ENCODE measurements at places on chromosomes 12 and 14.
A peak's percentile ranks its signal among the peaks of the same experiment; 100 is the strongest.

DNA sequence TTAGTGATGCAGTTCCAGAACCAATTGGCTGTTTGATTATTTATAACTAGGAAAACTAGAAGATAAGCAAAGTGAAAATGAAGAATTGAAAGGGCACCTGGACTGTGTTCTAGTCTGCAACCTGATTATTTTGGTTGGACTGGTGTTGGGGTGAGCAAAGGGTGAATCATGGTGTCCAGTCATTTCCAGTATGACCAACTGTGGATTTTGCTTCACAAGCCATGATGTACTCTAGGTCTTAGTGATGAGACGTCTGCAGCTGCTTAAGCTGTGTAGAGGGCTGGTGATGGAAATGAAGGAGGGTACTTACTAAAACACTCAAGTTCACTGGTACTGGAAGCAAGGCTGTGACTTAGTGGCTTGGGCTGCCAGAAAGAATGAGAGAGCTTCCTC is 193.2 kb upstream of the FRMD6 start:
- DNase-seq: no peak

DNA sequence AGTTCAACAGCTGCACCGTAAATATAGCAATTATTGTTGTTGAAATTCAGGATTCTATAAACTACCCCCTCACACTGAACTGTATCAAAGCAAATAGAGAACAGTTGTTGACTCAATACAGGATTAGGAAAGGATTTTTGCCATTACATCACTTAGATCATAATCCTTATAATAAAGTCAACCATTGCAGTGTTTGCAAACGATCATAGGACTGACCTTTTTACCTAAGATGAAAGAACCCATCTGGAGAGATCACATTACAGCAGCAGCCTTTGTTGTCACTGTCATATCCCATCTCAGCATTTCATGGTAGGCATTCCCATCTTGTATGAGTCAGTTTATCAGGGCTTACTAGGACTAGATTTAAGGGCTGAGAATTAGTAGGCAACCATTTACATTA is 96.1 kb downstream of the IPO8 start:
- no peak for DNase-seq

- DNase-seq: no peak
Measured at GRCh38 chr12:49301760-49302159, 6.8 kb downstream of the PRPH start.

DNA sequence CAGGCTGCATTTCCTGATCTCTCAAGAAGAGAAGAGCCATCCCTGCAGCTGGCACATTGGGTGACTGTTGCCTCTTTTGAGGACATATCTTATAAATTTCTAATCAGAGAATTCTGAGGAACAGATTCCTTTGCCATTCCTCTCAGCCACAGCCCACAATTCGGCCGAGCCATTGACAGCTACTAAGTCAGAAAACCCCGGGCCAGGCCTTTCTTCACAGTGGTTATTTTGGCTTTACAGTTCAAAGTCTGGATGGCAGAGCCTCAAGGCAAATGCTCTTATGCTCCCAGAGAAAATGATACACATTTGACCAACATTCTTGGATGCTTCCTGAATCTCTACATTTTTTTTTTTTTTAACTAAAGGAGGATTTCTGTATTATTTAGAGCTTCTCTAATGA is 138.4 kb upstream of the FRMD6 start:
- DNase-seq: no peak

DNA sequence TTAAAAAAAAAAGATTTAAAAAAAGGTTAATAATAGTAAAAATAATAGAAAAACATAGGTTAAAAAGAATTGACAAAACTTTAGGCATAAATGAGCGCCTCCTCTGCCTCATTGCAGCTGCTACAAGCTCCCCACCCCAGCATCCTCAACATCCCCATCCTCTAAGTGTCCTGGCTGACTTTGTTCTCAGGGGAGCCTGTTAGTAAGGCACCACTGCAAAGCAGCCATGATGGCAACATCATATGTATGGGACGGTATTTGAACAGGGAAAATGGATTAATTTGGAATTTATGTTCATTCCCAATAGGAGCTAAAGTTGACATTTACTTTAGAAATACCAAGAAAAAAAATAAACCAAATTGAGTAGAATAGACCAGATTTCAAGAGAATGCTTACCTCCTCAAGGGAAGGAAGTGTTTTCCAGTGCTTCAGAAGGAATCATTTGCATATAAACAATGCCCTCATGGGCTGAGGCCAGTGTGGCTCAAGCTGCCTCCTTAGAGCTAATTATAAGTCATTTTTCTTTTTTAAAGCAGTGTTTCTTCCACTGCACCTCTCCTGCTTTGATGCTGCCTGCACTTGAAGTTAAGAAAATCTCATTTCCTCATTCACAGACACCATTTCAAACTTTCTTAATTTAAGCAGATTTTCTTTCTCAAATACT is 59.6 kb downstream of the DACT1 start:
- DNase-seq: no peak

- DNase-seq: no peak
Measured at GRCh38 chr12:2177751-2178150, 125.0 kb downstream of the CACNA1C start.

DNA sequence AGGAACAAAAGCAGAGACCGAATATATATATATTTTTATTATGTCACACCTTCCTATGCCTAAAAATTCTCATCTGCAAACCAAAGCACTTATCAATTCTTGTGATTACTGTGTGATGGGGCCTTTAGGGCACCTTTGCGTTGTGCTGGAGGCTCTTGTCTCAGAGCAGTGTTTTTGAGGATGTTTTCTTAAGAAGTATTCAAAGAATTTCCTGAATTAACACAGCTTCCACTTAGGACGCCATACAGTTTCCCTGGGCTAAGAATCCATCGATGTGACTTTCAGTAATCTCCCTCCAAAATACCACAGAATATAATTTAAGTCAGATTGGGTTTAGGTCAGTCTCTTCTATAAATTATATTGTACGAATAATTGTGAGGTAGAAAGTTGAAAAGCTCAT is 22.0 kb upstream of the HIF1A start:
- DNase-seq: no peak

GRCh38 chr12:130860311-130860710 is 11.6 kb upstream of the RAN start:
- DNase-seq: no peak

GRCh38 chr12:6788972-6789924 is at the start of gene CD4:
CD4 (plus strand) TSS chr12:6789528; CDS start chr12:6800139, 10,611 bp downstream.
- DNase-seq: peak; percentile 68

- no peak for DNase-seq
Measured at GRCh38 chr14:105416671-105417070, 3.0 kb upstream of the MTA1 start.

DNA sequence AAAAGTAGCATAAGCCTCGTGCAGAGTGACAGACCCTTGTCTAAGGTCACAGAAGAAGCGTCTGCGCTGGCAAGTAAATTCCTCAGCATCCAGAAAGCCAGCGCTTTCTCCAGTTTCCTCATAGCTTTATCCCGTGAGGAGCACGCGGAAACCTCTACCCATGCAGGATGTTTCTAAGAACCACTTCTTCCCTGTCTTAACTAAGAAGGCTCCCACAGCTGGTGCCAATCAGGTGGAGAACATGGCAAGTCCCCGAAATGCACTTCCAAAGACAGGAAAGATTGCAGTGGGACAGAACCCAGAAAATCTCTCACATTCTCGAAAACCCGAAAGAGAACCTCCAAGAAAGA is 968 bp upstream of the ARID4A start:
- no peak for DNase-seq

DNA sequence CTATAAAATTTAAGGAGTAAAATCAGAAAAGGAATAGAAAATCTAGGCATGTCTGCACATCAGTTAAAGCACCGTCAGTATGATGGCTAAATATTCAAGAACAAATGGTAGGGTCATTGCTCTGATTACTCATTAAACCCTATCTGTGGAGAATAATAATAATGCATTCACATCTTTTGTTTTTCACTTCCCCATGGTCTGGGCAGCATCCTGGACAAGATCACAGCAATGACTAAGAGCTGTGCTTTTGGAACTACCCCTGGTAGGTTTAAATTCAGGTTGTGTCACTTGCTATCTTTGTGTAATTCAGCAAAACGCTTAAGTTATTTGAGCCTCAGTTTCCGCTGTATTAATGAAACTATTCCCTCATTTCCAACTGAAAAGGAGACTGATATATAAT is 33.1 kb downstream of the C12orf42 start:
- DNase-seq: no peak

- peak; percentile 71 for DNase-seq
Measured at GRCh38 chr12:49296034-49296835, 1.3 kb downstream of the PRPH start.

GRCh38 chr12:10554228-10554755 is 48.6 kb downstream of the EIF2S3B start:
- no peak for DNase-seq

- no peak for DNase-seq
Measured at GRCh38 chr12:14751986-14752385, 51.3 kb downstream of the WBP11 start.

- DNase-seq: no peak
Measured at GRCh38 chr14:80535171-80535570, 323.9 kb upstream of the DIO2 start.

DNA sequence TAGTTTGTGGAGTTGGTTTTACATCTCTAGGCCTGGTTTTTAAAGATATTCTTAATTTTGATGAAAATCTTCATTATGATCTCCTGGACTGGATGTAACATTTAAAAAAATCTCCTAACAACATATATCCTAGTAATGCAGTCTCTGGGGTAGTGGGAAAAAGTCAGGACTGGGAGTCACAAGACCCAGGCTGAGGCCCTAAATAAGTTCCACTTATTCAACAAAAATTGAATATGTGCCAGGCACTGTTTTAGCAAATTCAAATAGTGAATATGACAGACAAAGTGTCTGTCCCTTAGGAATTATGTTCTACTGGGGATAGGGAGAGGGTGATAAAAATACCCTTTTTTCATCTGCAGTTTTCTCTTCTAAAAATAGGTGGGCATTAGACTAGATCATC is 248.4 kb downstream of the PAWR start:
- DNase-seq: no peak

DNA sequence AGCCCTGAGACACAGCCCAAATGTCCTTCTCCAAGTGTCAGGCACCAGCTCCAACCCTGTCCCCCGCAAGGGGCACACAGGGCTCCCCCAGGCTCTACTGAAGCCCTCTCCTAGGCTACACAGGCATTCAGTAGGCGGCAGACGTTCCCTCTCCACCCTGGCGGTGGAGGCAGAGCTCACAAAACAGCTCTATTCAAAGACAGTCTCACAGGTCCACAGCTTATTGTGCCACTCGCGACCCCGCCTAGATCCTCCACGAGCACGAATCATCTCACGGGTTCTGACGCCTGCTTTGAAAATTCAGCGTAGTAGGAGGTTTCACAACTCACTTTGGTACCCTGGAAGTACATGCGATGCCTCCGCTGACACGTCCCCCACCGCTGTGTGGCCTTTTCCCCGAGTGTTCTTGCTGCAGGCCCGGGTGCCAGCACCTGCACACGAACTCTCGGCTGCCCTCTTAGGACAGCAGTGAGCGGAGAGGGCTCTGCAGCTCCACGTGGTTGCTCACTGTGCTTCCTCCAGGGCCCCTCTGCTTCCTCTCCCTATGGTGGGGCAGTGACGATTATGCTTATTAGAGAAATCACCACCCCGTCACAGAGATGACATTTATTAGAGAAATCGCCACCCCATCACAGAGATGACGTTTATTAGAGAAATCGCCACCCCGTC is 78.5 kb downstream of the ADGRD1 start:
- DNase-seq: no peak

DNA sequence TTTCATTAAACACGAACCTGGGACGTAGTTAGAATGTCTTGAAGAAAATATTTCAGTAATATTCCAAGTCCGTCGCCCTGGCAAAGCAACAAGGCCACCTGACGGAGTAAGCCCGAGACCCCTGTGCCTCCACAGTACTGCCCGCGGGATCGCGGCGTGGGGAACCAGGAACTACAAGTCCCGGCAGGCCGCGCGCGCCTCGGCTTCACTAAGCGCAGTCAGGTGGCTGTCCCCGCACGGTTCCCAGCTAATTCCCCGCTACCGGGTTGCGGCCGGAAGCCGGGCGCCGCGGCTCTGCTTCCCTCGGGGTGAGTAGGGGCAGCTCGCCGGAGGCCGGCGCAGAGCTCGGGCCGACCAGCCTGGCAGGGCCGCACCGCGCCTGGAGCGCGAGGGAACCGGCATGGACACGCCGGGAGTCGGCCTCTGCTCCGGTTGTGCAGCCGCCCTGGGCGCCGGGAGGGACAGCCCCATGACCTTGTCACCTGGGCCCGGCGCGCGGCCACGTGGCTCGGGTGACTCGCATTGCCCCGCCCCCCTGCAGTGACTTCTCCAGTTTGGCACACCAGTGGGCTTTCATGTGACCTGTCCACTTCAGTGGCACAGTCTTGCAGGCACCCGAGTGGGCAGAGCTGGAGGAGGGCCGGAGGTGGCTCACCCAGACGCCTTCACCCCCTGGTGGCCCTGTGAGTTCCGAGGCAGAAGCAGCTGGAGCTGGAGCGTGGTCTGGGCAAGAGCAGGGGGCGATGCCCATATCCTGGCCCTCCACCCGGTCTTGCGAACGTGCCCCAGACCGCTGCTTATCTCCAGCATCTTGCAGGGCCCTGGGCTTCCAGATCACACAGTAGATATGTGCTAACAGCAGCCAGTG is at the start of gene ADCK1:
Gene ADCK1, plus strand, starts transcription at position 247 of the 868 bp plus-strand sequence. CDS start 18,870 bp downstream, outside the sequence.
- DNase-seq: peak; percentile 95

DNA sequence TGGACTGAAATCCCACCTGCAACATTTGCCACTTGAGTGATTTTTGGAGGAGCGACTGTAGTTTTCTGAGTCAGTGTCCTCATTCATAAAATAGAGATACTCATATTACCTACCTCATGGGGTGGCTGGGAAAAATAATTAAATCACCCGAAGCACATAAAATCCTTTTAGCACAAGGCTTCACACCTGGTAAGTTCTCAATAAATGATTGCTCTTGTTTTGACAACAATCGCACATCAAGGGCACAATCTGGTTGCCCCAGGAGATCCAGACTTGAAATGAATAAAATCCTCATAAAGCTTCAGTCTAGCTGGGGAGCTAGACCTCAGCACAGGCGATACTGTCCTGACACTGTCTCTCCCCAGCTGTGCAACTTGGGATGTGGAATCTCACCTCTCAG is 76.0 kb upstream of the CCDC60 start:
- no peak for DNase-seq

DNA sequence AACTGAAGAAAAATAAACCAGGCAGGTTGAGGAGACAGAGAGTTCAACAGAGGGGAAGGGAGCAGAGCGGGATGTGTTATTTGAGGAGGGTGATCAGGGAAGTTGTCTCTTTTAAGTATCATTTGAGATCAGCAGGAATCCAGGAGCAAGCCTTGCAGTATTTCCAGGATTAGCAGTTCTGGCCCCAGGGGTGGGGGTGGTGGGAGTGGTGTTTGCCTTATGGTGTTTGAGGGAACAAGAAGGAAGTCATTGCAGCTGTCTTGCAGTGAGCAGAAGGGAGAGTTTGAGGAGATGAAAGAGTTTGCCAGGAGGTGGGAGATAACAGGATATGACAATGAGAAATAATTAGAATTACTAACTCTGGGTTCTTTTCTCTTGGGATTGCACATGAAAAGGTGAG is 418.6 kb downstream of the NELL2 start:
- DNase-seq: no peak

All from hematopoietic multipotent progenitor cell treated with erythropoietin and hydrocortisone succinate and interleukin-3 and kit ligand, for 6 days (in vitro differentiated cells).